ENCODE measurements at places on chromosomes 1 and 21.

DNA sequence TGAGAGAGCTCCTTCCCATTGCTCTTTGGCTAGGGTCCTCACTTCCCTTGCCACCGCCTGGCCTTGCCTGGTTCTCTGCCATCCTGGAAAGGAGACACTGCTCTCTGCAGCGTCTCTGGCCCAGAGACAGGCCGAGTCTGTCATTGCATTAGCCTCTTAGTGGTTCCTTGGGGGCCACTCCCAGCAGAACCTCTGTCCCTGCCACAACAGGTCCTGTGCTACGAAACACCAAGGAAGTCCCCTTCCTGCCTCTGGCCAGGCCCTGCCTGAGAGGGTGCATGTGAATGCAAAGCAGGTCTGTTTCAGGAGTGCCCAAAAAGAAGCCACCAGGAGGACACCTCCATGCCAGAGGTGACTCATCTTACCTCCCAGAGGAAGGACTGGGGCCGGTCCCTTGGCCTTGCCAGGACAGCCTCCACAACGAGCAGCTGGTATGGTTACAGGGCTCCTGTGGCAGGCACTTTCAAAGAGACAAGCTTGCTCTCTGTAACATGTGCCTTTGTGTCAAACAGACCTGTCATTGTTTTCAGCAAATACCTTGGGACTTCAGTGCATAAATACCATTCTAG lies 59.6 kb downstream of the VPS26C start:
- DNase-seq, result no peak

DNA sequence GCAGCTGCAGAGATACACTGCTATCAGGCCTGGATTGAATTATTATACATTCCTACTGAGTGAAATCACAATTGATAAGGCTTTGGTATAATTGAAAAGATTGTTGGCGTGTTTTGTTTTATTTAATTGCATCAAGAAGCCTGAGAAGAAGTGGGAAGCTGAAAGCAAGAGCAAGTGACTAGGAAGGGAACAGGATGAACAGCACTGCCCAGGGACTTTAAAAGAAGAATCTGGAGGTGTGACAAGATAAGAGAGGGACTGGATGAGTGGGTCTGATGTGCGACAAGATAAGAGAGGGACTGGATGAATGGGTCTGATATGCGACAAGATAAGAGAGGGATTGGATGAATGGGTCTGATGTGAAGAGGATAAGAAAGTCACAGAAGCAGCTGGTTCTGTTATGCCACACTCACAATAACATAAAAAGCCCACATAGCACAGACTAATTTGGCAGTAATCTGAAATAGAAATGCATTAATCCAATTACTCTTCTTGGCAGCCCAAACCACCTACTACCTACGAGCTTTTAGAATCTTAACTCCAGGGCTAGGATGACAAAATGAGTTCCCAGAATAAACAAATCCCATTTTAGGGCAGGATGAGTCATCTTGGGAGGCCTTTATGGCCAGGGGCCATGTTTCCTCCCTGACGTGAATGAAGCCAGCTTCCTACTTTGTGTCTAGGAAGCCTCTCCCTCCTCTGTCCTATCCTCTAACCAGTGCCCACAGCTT lies 129.7 kb downstream of the DUSP10 start:
- DNase-seq, result no peak

- no peak for DNase-seq
Measured at GRCh38 chr1:225520587-225521227, 92.9 kb upstream of the LBR start.

- DNase-seq, result no peak
Measured at GRCh38 chr1:57348921-57349320, 74.9 kb downstream of the DAB1 start.

DNA sequence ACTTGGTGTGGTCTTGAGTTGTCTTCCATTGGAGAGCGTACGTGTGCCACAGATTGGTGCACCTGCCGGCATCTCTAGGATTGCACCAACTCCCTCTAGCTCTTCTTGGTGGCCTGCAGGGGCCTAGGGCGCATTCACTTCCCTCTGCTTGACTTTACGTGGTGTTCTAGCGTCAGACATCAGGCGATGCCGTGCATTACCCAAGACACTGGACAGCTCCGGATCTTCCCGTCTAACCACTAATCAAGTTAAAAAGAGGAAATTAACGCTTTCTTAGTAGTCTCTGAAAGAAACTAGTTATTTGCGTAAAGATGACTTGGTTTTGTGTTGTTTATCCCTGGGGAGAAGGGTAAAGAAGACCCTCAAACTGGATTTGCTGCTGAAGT lies 510 bp upstream of the IL10RB start:
- DNase-seq, result no peak

DNA sequence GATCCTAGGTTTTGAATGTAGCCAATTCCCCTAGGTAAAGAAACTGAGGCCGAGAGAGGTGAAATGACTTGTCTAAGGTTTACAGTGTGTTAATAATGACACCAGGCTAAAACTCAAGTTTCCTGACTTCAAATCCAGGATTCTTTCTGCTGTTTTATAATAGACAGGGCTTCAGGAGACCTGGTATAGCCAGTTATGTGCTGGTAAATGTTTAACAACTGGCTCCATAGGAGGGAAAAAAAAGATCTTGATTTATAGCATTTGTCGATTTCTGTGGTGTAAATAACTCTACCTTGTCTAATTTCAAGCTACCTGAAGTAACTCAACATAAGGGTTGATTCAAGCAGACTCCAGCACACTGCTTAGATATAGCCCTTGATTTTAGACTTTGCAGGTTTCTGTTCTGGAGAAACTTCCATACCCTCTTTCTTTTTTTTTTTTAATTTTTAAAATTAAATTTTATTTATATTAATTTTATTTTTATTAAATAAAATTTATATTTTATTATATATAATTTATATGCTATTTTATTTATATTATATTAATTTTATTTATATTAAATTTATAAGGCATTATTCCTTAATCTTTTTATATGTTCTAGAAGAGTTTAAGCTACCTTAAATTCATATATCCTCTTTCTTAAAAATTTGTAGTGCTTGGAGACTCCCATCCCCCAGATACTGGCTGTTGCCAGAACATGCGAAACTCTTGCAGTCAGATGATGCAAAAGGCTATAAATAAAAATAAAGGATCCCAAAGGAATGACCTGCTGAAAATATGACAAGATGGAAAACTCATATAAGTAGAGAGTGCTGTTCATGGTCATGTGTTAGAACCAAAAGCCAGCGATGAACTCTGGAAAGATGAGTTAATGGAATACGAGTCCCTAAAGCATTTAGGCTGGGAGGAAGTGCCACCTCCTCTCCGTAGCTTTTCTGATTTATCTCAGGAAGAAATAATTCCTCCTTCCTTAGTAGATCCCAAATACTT lies 35.4 kb upstream of the SRSF10 start:
- DNase-seq, result no peak

DNA sequence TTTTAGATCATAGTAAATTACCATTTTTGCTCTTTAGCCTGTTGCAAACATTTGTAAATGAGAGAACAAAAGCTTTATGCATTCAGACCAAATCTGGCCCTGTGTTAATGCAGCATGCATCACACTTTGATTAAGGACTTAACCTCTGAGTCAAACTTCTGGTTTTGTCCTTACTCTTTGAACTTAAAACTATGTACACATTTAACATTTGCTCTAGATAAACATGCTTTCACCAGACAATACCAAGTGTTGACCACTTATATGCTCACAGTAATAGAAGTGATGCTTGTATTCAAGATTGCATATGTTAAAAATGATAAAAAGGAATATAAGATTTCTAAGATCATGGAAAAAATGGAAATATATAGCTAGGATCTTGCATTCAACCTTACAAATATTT lies 1095.3 kb downstream of the ADGRL2 start:
- no peak for DNase-seq

DNA sequence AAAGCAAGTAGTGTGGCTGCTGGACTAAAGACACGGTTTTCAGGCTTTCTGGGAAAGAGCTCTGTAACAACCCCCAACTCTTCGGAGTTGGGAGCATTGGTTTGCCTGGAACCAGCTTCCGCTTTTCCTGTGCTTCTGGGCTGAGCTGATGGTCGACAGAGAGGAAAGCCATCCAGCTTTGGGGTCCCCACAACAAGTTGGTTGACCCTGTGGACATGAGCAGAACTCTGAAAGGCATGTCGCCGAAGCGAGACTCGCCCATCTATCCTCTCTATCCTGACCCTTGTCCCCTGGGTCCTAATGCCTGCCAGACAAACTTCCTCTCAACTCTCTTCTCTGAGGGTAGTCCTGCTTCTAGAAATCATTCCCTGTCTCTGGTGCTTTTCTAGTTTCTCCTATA lies 31.9 kb upstream of the FCGR2A start:
- DNase-seq, result no peak

DNA sequence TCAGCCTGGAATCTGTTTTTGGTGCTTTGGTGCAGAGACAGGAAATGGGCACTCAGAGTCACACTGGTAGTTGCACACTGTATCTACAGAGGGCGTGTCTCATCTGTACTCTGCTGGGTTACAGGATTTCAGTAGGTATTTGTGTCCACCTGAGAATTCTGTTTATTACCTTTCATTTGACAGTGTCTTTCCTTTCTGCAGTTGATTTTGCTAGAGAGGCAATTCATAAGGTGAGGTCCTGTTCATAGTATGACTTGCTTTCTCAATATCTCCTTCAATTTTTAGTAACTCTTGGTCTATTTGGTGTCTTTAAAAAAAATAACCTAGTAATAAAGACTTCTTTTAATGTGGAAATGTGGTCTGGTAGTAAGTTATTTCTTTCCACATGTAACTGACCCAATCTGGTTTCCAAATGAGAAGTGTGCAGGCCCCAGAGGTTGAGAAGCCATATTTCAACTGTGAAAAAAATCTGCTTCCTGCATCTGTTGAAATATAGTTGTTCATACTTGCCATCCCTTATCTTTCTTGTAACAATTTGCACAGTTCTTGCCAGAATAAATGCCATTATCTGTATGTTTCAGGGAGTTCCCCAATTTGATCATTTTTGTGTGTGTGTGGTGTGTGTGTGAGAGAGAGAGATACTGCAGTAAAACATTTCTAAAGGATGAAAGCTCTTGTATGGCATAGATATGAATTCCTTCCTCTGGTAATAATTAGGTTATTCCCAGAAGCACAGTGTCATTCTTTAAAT lies 78.4 kb upstream of the DNAJC6 start:
- DNase-seq, result no peak

GRCh38 chr1:163147019-163147418 lies 55.7 kb downstream of the RGS5 start:
- DNase-seq, result no peak

- DNase-seq, result no peak
Measured at GRCh38 chr1:9654834-9655723, 3.5 kb downstream of the PIK3CD start.

DNA sequence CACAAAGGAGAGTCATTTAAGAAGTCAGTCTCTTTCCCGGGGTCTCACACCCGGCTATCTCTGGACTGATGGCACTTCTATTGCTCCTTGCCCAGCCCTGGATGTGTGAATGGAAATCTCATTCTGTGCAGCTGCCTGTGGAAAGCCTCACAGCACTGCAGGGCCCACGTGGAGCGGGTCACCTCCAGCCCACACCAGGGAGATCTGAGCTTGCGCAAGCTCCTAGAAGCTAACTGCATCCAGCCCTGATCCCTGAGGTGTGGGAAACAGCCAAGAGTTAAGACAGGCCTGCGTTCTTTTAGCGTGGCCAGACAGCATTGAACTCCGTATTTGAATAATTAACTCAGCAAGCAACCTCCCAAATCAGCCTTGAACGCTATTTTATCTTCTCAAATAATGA lies 150.5 kb downstream of the LRIG2 start:
- DNase-seq, result no peak

GRCh38 chr1:159996653-159997052 lies 35.1 kb downstream of the PIGM start:
- DNase-seq, result no peak

- no peak for DNase-seq
Measured at GRCh38 chr1:201309416-201309815, 26.1 kb downstream of the PKP1 start.

DNA sequence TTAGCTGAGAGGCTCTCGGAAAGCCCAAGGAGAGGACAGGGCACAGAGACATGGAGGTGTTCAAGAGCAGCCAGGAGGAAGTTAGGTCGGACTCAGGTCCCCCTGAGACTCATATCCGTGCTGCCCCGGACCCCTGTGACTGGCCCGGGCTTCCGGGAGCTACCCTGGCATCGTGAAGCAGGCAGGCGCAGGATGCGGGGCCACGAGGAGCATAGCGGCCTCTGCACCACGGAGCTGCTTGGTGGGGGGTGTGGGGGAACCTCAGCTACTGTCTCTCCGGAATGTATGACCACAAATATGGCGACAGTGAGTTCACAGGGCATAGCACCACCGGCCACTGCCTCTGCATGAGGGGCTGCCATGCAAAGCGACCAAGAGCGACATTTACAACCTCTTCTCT lies 112.2 kb upstream of the GUCA2B start:
- DNase-seq, result no peak

- no peak for DNase-seq
Measured at GRCh38 chr1:205879974-205880373, 30.0 kb upstream of the PM20D1 start.

- DNase-seq, result no peak
Measured at GRCh38 chr1:203448521-203449061, 27.0 kb upstream of the PRELP start.

DNA sequence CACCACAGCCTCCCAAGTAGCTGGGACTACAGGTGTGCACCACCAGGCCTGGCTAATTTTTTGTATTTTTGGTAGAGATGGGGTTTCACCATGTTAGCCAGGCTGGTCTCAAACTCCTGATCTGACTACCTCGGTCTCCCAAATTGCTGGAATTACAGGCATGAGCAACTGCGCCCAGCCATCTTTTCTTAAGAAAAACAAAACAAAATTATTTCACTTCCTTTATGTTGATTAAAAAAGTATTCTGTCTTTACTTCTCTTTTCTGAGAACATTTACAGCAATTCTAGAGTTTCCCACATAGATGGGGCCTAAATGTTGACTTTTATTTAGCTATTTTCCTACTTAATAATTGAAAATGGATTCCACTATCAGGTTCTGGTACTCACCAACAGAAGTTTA lies 17.3 kb upstream of the TMEM183A start:
- no peak for DNase-seq

- no peak for DNase-seq
Measured at GRCh38 chr1:110203021-110203661, 7.0 kb upstream of the KCNC4 start.

DNA sequence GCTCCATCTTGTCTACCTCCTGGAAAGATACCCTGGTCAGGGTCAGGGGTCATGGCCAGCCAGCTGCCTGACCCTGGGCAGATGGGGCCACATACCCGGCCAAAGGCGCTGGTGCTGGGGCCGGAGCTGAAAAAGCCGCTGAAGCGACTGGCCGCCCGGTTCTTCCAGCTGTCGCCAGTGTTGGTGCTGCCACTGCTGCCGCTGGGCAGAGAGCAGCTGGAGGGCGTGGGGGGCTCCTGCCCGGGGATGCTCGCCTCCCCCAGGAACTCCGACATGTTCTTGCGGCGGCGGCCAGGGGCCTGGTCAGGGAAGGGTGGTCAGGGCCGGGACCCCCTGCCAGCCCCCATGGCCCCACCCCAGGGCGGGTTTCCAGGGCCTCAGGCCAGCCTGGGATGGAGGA lies 7.2 kb upstream of the TNFRSF25 start:
- DNase-seq, result no peak

GRCh38 chr1:183310753-183311479 lies 107.3 kb downstream of the NMNAT2 start:
- DNase-seq, result no peak

- DNase-seq, result no peak
Measured at GRCh38 chr1:247204177-247204647, 32.4 kb upstream of the ZNF124 start.

Measured in stimulated activated CD4-positive, alpha-beta T cell treated with anti-CD3 and anti-CD28 coated beads, Interleukin-15, amount 100 ng/mL, for 1 hour (primary cell).